ENCODE measurements at places on chromosomes 12 and 14.

- no peak for DNase-seq
Observed at GRCh38 chr14:68233101-68233784, 413.7 kb downstream of the RAD51B start.

- DNase-seq: no peak
Observed at GRCh38 chr14:93862265-93862664, 64.9 kb upstream of the FAM181A start.

GRCh38 chr12:95178136-95178535 is 39.1 kb downstream of the FGD6 start:
- no peak for DNase-seq

- no peak for DNase-seq
Observed at GRCh38 chr14:32571995-32572866, 243.1 kb downstream of the AKAP6 start.

GRCh38 chr12:130828895-130829294 is 10.2 kb downstream of the STX2 start:
- DNase-seq: no peak

DNA sequence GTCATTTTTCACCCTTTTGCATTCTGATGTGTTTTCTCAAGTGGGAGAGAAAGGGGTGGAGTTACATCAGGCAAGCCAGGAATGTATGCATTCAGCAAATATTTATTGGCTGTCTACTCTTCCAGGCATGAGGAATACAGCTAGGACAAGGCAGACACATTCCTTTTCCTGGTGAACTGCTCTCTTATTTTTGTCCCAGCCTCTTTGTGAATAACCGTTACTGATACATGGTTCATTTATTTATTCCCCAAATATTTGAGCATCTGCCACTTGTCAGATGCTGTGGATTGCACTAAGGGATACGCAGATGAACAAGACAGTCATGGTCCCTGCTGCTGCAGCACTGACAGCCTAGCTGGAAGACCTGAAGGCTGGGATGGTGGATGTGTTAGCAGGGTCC is 6.1 kb downstream of the PELI2 start:
- DNase-seq: no peak

DNA sequence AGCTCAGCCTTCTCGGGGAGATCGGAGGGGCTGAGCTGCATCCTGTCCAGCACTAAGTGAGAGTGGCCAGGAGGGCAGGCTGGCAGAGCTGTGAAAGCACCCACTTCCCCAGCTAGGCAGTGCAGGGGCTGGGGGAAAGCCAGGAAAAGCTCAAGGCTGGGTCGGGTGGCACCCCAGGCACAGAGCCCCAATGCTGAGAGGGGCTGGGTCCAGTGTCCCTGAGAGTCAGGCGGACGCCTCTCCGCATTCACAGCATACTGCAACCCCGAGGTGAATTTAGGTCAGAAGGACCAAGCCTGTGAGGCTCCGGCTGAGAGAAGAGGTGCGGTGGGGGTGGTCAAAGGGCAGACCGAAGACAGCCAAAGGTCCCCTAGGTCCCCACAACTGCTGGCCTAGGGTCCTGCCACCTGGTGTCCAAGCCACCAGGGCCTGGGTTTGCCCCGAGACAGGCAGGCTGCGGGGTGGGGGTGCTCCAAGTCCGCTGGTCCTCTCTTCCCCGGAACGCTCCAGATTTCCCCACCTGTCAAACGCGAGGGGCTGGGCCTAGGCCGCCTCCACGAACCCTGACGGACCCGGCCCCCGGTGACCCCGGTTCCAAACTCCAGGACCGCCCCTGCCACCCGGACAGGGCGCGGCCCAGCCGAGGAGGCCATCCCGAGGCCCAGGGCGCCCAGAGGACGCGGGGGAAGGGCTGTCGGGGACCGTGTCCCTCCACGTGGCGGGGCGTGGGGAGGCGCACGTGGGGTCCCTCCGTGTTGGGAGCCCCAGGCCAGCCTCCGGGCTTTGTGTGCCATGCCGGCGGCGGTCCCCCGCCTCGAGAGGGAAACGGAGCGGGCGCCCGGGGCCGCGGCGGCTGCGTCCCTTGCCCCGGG is 527 bp downstream of the CAMKK2 start:
- peak; percentile 47 for DNase-seq

DNA sequence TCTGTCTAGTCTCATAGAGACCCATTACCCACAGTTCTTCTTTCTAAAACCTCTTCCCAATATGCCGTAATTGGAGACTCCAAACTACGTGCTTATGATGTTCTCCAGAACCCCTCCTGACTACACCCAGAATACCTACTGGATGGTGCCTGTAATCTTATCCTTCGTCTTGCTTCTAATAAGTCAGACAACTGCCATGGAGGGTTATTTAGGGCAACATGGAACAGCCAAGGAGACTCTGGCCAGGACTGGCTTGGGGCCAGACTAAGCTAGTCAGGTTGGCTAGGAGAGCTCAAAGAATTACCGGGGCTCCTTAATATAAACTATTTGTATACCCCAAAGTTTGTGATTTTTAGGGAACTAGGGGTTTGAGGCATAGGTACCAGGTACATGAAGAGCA is 6.8 kb downstream of the PFKM start:
- no peak for DNase-seq

- no peak for DNase-seq
Observed at GRCh38 chr12:32692358-32692757, 13.3 kb downstream of the DNM1L start.

DNA sequence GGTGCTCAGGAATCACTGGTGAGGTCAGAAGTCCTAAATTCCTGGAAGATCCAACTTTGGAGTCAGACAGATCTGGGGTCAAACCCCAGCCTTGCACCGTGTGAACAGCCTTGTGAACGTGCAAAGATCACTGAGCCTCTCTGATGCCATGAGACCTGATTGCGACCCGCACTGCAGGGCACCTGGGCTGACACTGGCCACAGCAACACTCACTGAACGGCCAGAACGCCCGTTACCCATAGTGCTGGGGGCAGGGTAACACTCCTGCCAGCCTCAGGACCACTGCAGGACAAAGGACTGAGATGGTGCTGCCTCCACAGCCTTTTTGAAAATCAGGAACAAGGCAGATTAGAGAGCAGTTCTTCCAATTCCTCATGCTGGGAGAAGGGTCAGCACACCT is 28.3 kb downstream of the CHGA start:
- DNase-seq: no peak

DNA sequence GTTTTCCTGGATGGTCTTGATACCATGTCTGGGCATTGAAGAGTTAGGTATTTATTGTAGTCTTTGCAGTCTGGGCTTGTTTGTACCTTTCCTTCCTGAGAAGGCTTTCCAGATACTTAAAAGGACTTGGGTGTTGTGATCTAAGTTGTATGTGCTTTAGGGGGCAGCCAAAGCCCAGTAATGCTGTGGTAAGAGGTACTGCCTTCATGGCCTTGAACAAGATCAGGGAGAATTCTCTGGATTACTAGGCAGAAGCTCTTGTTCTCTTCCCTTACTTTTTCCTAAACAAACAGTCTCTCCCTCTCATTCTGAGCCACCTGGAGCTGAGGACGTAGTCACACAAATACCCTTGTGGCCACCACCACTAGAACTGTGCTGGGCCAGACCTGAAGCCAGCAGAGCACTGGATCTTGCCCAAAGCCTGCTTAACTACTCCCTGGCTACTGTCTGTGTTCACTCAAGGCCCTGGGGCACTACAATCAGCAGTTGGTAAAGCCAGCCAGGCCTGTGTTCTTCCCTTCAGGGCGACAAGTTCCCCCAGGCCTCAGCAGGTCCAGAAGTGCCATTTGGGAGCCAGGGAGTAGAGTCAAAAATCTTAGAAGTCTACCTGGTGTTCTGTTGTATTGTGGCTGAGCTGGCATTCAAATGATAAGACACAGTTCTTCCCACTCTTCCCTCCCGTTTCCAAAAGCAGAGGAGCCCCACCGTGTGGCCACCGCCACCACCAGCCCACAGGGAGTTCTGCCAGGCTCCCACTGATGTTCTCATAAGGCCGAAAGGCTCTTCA is 11.4 kb downstream of the PRORP start:
- no peak for DNase-seq

- no peak for DNase-seq
Observed at GRCh38 chr12:43586646-43587245, 34.7 kb upstream of the ADAMTS20 start.

- no peak for DNase-seq
Observed at GRCh38 chr12:21655591-21655990, 2.1 kb downstream of the LDHB start.

- no peak for DNase-seq
Observed at GRCh38 chr12:52074971-52075724, 4.4 kb upstream of the SMIM41 start.

- no peak for DNase-seq
Observed at GRCh38 chr14:77988096-77988870, 181.9 kb upstream of the NRXN3 start.

- no peak for DNase-seq
Observed at GRCh38 chr12:110266980-110267620, 13.9 kb upstream of the ATP2A2 start.

DNA sequence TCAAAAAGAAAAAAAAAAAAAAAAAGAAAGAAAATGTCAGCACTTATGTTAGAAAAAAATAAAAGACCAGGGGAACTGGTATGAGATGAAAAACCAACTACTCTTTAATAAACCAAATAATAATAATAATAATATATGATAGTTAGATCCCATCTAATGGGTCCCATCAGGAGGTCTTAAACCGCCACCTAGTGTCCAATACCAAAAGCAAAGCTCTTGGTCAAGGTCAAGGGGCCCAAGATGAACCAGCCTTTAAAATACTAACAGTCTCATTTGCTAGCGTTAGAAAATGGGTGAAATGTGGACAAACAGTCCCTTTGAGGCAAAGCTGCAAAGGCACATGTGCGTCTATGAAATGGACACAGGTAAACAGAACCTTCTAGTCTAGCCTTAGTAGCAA is 12.3 kb downstream of the BRAP start:
- DNase-seq: no peak
